Osteoblast (primary cell): ENCODE measurements at places on chromosomes 13 and 19.
A peak's percentile ranks its signal among the peaks of the same experiment; 100 is the strongest.

- H3K27me3 ChIP-seq: no peaks in the 10 kb centered on the region
- H3K4me1 ChIP-seq: no peaks in the 10 kb centered on the region
- no peak for DNase-seq
- H3K27ac ChIP-seq: no peak overlapping the region
- no peaks in the 10 kb centered on the region for H3K36me3 ChIP-seq
These were observed 1617.6 kb upstream of the SLC10A2 start for GRCh38 chr13:104683789-104684188.

DNA sequence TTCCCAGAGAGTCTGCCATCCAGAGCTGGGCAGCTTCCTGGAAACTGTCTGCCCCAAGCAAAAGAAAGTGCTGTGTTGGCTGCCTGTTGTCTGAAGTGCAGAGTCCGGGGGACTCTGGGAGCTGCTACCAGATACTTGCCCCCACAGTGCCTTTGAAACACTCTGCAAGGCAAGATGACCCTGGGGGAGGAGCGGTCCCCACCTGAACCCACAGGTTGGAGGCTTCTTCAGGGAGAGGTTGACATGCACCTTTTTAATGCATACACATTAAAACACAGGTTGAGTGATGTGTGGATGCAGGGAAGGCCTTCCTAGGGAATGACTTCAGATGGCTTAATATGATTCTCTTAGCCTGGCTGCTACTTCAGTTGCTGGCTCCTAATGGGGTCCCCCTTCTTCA is 479.5 kb downstream of the ZNF536 start:
- H3K27me3 ChIP-seq: no peaks in the 10 kb centered on the region
- no peak for DNase-seq
- H3K4me3 ChIP-seq: no peak overlapping the region
- H3K36me3 ChIP-seq: no peaks in the 10 kb centered on the region
- H3K4me1 ChIP-seq: no peaks in the 10 kb centered on the region
- no peak overlapping the region for H3K27ac ChIP-seq

DNA sequence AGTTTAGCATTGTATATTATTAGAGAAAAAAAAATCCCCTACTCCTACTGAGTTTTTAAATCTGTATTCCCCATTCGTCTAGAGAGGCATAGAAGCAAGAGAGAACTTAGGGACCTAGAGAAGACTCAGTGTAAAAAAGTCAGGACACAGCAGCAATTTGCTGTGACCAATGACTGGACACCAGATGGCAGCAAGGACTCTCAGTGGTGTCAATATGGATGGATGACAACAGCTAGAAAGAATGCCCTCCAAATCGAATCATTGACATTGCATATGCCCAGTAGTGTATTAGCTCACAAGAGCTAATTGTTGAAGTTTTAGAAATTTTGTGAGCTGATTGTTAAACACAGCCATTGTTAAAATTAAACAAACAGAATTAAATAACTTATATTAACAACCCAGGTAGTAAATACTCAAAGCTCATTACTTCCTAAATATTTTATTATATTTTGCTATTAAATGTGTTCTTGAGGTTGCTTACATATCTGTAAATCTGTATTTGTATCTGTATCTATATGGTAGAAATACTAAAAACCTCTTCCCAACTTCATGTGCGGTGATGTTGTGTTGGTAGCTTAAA is 43.9 kb downstream of the SIAH3 start:
- peaks cover 7% of the 10 kb centered on the region for H3K27me3 ChIP-seq
- H3K4me3 ChIP-seq: no peak overlapping the region
- H3K27ac ChIP-seq: no peak overlapping the region

DNA sequence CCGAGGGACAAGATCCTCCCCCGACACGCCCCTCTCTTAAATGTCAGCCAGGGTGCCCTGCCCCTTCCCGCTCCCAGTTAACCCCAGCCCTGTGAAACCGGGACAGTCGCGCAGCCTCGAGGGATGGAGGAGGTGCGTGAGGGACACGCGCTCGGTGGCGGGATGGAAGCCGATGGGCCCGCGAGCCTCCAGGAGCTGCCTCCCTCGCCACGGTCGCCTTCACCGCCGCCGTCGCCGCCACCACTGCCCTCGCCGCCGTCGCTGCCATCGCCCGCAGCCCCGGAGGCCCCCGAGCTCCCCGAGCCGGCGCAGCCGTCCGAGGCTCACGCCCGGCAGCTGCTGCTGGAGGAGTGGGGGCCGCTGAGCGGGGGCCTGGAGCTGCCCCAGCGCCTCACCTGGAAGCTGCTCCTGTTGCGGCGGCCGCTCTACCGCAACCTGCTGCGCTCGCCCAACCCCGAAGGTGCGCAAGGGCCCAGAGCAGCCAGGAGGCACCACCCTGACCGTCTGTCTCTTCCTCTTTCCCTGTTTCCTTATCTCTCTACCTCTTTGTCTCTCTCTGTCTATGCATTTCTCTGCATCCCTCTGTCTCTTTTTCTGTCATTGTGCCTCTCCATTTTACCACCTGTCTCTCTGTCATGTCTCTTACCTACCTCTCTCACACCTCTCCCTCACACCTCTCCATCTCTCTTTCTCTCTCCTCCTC is at the start of gene NCCRP1:
Gene NCCRP1, plus strand, starts transcription at position 105 of the 703 bp plus-strand sequence. Its CDS starts 19 bp downstream, at position 124.
- no peaks in the 10 kb centered on the region for H3K36me3 ChIP-seq
- peak; percentile 77 for DNase-seq

- no peak overlapping the region for H3K27ac ChIP-seq
- no peaks in the 10 kb centered on the region for H3K36me3 ChIP-seq
- H3K4me1 ChIP-seq: no peaks in the 10 kb centered on the region
- no peaks in the 10 kb centered on the region for H3K27me3 ChIP-seq
- DNase-seq: no peak
- no peak overlapping the region for H3K4me3 ChIP-seq
These were observed 284.7 kb downstream of the SLC7A1 start for GRCh38 chr13:29310806-29311205.

- H3K4me1 ChIP-seq: no peaks in the 10 kb centered on the region
- DNase-seq: peak; percentile 72
- H3K27me3 ChIP-seq: peaks cover 68% of the 10 kb centered on the region
- H3K36me3 ChIP-seq: no peaks in the 10 kb centered on the region
- H3K27ac ChIP-seq: no peak overlapping the region
These were observed 11.7 kb upstream of the SOX1 start for GRCh38 chr13:112055036-112055914.

DNA sequence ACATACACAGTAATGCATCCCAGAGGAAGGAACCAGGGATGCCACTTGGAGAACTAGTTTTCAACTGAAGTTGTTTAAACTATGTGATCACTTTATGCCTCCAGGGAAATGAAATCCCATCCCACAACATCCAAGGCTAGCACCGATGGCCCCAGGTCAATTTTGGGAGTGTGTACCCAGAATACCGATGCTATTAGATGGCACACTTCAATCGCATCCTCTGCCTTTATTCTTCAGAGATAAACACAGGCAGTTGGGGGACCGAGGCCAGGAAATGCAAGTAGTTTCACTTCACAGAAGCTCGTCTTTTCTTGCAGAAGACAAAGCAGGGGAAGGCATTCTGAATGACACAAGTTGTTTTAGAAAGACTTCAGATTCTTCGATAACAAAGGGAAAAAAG is 13.8 kb downstream of the STK24 start:
- peaks cover 6% of the 10 kb centered on the region for H3K36me3 ChIP-seq
- DNase-seq: no peak
- H3K27ac ChIP-seq: no peak overlapping the region
- no peaks in the 10 kb centered on the region for H3K27me3 ChIP-seq

DNA sequence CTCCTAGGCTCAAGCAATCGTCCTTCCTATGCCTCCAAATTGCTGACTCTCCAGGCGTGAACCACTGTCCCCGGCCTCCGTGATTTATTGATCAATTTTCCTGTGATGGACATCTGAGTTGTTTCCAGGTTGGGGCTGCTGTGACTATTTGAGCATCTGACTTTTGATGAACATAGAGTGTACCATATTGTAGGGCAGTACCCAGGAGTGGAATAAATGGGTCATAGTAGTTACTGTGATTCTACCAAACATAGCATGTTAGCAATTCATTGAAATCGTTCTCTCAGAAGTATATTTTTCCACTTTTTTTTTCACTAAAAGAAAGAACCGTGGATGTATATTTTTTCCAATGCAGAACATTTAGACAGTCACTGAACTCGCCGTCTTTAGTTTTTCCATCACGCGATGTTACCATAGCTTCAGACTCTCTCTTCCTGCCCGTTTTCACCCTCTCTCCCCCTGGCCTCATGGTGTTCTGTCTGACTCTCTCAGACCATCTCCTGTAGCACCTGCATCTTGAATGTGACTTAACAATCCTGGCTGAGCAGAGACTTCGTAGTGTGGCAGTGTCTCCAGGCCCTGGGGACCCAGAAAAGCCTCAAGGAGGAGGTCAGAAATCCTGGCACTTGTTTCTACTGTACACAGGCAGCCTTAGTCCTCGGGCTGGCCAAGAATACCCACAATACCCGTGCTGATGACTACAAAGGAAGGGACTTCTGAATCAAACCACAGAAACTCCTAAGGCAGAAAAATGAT is 3.2 kb upstream of the RASGRP4 start:
- H3K4me3 ChIP-seq: no peak overlapping the region
- H3K27ac ChIP-seq: no peak overlapping the region
- no peaks in the 10 kb centered on the region for H3K36me3 ChIP-seq
- H3K4me1 ChIP-seq: no peaks in the 10 kb centered on the region
- peak; percentile 48 for DNase-seq

DNA sequence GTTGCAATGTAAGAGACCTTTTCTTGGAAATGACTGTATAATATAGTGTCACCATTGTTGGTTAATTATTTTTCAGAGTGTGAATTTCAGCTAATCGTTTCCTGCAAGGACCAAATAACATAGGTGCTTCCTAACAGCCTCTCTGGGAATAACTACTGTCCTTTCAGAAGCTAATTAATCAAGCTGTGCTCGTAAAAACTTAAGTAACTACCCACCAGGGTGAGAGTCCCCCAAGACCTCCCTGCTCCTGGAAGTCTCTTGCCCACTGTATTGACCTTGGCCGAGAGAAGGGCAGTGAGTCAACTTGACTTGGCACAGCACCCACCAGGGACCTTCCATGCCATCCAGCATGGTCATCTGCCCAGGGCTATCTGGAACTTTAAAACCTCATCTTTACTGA is 50.3 kb downstream of the UQCRFS1 start:
- H3K36me3 ChIP-seq: no peaks in the 10 kb centered on the region
- no peak overlapping the region for H3K4me3 ChIP-seq
- H3K27me3 ChIP-seq: no peaks in the 10 kb centered on the region
- no peak overlapping the region for H3K27ac ChIP-seq

DNA sequence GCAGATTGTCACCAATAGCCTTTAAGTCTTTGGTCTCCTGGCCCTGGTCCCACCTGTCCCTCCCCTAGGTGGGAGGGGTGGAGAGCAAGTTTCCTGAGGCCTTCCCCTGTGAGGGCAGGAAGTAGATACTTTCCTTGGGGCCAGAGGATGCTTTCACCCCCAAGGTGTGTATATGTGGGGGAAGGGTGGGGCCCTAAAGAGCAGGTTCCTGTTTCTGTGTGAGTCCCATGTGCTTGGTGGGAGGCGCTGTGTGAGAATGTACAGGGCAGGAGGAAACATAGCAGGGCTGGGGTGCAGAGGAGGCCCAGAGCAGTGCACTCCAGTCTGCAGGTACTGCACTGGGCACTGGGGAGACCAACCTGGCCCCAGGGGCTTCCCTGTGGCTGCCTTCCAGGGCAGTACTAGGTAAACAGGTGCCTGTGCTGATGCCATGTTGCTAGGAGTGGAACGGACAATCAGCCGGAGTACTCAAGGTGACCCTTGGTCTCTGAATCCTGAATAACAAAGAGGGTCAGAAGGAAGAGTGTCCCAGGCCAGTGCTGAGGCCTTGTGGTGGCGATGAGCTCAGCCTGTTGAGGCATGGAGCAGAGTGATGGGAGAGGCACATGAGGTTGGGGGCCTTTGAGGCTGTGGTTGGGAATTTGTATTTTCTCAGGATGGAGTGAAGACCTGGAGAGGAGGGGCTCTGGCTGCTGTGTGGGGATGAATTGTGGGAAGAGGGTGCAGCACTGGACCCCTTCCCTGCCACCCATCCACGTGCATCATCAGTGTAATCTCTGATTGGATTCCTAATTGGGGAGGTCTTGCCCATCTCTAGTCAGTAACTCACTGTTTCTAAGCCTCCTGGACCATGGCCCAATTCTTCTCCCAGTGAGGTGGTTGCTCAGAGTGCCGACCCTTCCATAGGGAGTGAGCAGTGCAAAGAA is 5.1 kb downstream of the EGLN2 start:
- H3K4me3 ChIP-seq: no peak overlapping the region
- no peaks in the 10 kb centered on the region for H3K27me3 ChIP-seq
- DNase-seq: peak; percentile 53
- peak overlapping the region; percentile 41 for H3K27ac ChIP-seq
- peaks cover 56% of the 10 kb centered on the region for H3K36me3 ChIP-seq
- peaks cover 47% of the 10 kb centered on the region for H3K4me1 ChIP-seq

GRCh38 chr13:47521890-47522487 is 479.1 kb downstream of the SUCLA2 start:
- H3K4me3 ChIP-seq: no peak overlapping the region
- no peaks in the 10 kb centered on the region for H3K27me3 ChIP-seq
- H3K4me1 ChIP-seq: no peaks in the 10 kb centered on the region
- no peak overlapping the region for H3K27ac ChIP-seq
- H3K36me3 ChIP-seq: no peaks in the 10 kb centered on the region

GRCh38 chr13:48578516-48579164 is 45.8 kb upstream of the RCBTB2 start:
- peaks cover 6% of the 10 kb centered on the region for H3K4me1 ChIP-seq
- H3K27ac ChIP-seq: no peak overlapping the region
- DNase-seq: no peak

- H3K36me3 ChIP-seq: no peaks in the 10 kb centered on the region
- peaks cover 67% of the 10 kb centered on the region for H3K27me3 ChIP-seq
- no peak overlapping the region for H3K4me3 ChIP-seq
- no peak overlapping the region for H3K27ac ChIP-seq
- H3K4me1 ChIP-seq: no peaks in the 10 kb centered on the region
These were observed 10.7 kb downstream of the C19orf25 start for GRCh38 chr19:1468274-1468820.

GRCh38 chr19:14434543-14435319 is 1.6 kb downstream of the PKN1 start:
- H3K4me3 ChIP-seq: peak overlapping the region; percentile 81
- DNase-seq: peak; percentile 94
- H3K27ac ChIP-seq: peak overlapping the region; percentile 33
- peaks cover 14% of the 10 kb centered on the region for H3K4me1 ChIP-seq
- H3K27me3 ChIP-seq: peaks cover 5% of the 10 kb centered on the region

- no peaks in the 10 kb centered on the region for H3K4me1 ChIP-seq
- DNase-seq: peak; percentile 62
- no peaks in the 10 kb centered on the region for H3K27me3 ChIP-seq
These were observed 58.0 kb downstream of the PIBF1 start for GRCh38 chr13:72839831-72840426.

GRCh38 chr19:3606690-3607289 is at the start of gene TBXA2R:
TBXA2R (minus strand) TSS chr19:3606875; CDS start chr19:3600634, 6,241 bp downstream.
- peak within 1 kb of the TSS; percentile 72 for H3K4me3 ChIP-seq
- H3K4me1 ChIP-seq: peaks cover 13% of the 10 kb centered on the region
- H3K36me3 ChIP-seq: peaks cover 5% of the 10 kb centered on the region
- peaks cover 2% of the 10 kb centered on the region for H3K27me3 ChIP-seq
- no peak within 1 kb of the TSS for H3K27ac ChIP-seq
- DNase-seq: peak; percentile 100

DNA sequence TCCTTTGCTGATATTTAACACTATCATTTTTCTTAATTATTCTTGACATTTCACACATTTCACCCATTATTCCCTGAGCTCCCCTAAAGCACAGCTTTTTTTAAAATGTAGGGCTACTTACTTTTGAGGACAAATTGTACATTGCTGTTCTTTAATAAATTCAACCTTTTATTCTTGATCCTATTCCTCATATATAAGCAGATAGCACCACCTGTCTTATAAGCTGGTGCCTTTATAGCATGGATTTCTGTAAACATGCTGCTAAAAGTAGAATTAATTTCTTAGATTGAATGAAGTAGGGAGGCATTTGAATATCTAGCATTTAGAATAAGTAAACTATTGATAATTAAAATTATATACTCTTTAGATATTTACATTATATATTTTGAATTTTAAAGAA is 603.4 kb upstream of the PCDH9 start:
- H3K4me1 ChIP-seq: no peaks in the 10 kb centered on the region
- DNase-seq: no peak
- no peaks in the 10 kb centered on the region for H3K27me3 ChIP-seq
- H3K4me3 ChIP-seq: no peak overlapping the region
